Upper lobe of right lung (tissue), 1 donor: ENCODE measurements at places on chromosomes 7 and 10.

DNA sequence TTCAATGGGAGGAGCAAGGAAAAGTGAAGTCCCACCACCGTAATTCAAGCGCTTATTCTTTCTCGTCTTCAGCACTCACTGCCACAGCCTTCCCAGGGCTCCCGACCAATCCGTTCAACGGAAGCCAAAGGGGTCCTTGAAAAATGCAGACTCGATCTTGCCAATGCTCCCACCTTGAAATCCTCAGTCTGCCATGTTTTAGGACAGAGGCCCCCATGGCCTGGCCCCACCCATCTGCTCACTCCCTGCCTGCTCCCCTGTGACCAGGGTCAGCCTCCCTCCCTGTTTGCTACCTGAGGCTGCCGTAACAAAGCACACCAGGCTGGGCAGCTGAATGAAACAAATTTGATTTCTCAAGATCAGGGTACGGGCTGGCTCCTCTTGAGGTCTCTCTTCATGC is 3.0 kb upstream of the DNAAF5 start:
- DNase-seq: no peak
- no peaks in the 10 kb centered on the region for H3K36me3 ChIP-seq
- H3K27me3 ChIP-seq: no peaks in the 10 kb centered on the region
- H3K4me3 ChIP-seq: no peak overlapping the region
- no peak overlapping the region for H3K27ac ChIP-seq

- H3K27ac ChIP-seq: no peak overlapping the region
- no peaks in the 10 kb centered on the region for H3K36me3 ChIP-seq
- H3K27me3 ChIP-seq: no peaks in the 10 kb centered on the region
- no peaks in the 10 kb centered on the region for H3K4me1 ChIP-seq
These were observed 172.0 kb downstream of the DGKI start for GRCh38 chr7:137674551-137675409.

- H3K27me3 ChIP-seq: no peaks in the 10 kb centered on the region
- no peak overlapping the region for H3K27ac ChIP-seq
- H3K4me1 ChIP-seq: peaks cover 3% of the 10 kb centered on the region
These were observed 30.7 kb upstream of the TTYH3 start for GRCh38 chr7:2601065-2601464.

DNA sequence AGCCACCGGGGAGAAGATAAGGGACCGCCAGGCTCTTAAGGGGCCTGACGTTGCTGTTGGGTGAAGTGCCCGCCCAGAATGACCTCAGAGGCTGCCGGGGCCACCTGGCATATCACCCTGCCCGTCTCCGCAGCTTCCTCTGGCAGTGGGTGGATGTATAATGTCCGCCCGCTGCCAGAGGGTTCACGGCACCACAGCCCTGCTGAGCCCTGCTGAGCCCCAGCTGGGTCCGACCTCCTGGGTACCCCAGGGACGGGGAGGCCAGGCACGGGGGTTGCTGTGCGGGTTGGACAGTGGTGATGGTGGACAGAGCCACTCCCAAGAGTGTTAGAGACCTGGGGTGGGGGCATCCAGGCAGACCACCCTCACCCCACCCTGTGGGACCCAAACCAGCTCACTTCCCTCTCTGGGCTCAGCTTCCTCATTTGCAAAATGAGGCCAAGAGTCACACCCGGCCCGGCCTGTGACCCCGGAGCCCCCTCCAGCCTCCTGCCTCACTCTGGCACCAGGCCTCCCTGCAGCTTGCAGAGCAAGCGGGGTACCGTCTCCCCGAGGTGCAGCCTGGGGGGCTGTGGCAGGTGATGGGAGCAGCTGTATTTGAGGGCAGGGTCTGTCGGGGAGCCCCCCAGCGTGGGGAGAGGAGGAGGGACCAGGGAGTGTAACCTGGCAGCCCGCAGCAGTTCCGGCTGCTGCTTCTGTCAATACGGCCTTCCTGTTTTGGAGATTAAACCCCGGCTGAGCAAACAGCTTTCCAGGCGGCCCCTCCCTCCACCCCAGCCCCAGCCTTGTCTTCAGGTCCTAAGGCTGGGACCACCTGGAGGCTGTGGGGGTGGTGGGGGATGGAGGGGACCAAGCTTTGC is 8.4 kb upstream of the LFNG start:
- no peak for DNase-seq
- H3K4me1 ChIP-seq: peaks cover 52% of the 10 kb centered on the region
- peak overlapping the region; percentile 33 for H3K4me3 ChIP-seq
- H3K27ac ChIP-seq: peak overlapping the region; percentile 78
- no peaks in the 10 kb centered on the region for H3K36me3 ChIP-seq
- H3K27me3 ChIP-seq: no peaks in the 10 kb centered on the region

DNA sequence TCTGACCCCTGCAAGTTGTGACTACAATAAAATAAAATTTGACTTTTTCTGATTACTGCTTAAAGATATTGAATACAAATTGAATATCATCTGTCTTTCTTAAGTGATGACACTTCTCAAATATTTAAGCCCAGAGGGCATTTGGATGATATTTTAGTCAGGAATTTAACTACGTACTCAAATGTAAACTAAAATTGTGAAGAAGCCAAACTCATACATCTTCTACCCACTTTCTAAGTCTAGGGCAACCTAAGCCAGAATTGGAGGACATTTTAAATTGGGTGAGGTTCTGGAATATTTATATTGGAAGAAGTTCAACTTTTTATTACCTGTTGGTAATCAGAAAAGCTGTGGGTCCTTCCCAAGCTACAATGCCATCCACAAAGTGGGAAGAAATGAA is 149.1 kb upstream of the WDR11 start:
- no peaks in the 10 kb centered on the region for H3K4me1 ChIP-seq
- no peak for DNase-seq
- no peak overlapping the region for H3K4me3 ChIP-seq
- H3K36me3 ChIP-seq: no peaks in the 10 kb centered on the region

DNA sequence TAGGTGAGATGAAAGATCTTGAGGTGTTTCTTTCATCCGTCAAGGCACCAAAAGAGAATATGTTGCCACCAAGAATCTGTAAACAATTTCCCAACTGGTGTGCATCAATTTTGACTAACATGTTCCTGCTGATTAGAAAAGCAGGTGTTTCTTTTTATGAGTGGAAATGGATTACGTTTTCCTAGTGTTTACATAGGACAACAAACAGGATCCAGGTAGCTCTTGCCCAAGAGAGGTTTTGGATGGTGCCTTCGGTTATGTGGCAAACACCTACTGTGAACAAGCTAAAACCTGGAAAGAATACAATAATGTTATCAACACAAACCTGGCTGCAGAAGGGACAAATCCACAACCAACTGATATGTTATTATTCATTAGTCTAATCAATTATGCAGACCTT is 53.6 kb upstream of the WNT16 start:
- H3K27ac ChIP-seq: no peak overlapping the region
- no peak for DNase-seq
- H3K36me3 ChIP-seq: no peaks in the 10 kb centered on the region
- H3K27me3 ChIP-seq: no peaks in the 10 kb centered on the region

GRCh38 chr10:80207768-80208370 is 2.5 kb upstream of the ANXA11 start:
- H3K4me3 ChIP-seq: peak overlapping the region; percentile 42
- peaks cover 33% of the 10 kb centered on the region for H3K4me1 ChIP-seq
- no peaks in the 10 kb centered on the region for H3K27me3 ChIP-seq
- H3K36me3 ChIP-seq: no peaks in the 10 kb centered on the region
- no peak for DNase-seq
